ENCODE measurements at places on chromosomes 12 and 14.
A peak's percentile ranks its signal among the peaks of the same experiment; 100 is the strongest.

DNA sequence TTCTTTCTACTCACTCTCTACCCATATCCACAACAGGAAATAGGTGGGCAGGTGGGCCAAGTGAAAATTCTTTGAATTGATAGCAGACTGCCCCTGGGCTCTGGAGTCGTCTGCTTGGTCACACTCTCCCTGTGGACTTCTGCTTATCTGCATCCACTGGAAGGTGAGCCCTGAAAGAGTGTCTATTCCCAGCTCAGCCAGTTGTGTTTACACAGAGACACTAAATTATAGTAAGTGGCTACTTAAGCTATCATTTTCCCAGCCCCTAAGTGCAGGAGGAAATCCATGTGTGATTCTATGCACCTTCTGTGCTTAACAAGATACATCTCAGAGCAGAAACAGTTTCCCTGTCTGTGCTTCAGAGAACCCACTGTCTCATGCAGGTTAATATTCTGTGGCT, 338.4 kb downstream of the FUT8 start:
- DNase-seq = no peak

- DNase-seq = no peak
Measured at GRCh38 chr12:52250048-52250990, 17.3 kb downstream of the KRT7 start.

DNA sequence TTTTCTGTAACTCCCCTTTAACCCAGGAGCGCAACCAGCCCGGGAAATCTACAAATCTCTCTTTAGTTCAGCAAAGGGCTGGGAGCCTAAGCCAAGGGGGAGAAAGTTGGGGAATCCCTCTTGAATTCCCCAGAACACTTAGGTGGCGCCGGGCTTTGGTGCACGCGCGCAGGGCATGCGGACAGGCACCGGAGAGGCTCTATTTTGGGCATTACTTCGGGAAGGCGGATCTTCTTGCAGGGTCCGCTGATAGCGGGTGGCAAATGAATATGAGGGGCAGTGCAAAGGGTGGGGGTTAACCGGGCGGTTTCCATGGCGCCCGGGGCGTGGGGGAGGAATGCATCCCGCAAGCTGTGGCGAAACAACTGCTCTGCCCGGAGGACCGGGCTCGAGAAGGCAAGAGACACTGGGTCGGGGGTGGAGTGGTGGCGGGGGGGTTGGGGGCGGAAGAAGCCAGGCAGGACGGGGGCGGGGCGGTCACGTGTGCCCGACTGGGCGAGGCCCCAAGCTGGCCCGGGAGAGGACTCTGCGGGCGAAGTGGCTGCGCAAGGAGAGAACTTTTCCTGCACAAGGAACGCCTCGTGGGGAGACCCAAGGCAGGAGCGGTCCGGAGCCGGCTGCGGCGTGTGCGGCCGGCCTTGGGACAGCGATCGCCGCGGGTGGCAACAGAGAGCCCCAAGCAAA, at the start of gene FLVCR2:
FLVCR2 (plus strand) TSS at position 519 of the 684 bp plus-strand sequence. CDS start 353 bp downstream, outside the sequence.
- peak; percentile 53 for DNase-seq

DNA sequence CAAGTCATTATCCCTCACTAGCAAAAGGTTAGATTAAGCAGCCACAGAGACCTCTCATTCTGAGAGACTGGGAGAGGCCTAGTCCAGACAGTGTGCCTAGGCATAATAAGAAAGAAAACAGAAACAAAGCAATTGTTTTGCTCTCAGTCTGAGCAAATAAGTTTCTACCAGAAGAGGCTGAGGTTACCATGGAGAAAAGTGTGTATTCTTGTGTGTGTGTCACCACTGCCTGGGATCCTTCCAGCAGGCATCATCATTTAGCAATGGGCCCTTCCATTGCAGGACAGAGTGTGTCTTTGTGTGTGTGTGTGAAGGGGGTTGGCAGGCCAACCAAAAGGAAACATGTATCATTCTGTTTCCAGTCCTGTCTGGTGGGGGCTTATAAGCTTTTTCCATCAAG, 3.7 kb downstream of the EFS start:
- DNase-seq = no peak

DNA sequence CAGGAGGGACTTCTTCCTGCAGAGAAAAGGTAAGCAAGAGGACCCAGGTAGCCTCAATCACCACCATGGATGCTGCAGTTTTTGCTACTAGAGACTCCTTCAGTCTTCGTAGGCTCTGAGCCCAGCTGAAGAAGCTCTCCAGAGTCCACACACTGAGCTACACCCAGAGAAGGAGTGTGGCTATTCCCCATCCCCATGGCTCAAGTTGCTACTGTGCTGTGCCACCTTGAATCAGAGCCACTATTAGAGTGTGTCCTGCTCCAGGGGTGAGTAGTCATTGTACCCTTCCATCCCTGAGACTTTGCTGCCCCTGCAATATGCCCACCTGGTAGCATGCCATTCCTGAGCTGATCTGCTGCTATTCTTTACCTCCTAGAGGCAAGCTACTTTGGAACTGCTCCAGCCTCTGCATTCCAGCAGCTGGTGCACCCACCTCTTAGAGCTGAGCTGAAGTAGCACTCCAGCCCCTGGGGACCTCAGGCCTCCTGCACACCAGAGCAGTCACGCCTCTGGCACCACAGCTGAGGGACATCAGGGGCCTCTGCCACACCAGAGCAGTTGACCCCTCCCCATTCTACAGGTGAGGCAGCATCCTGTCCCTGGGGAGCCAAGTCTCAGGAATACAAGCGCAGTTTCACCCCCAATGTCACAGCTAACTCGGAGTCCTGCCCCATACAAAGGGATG, 213.0 kb downstream of the TRHDE start:
- DNase-seq = no peak

DNA sequence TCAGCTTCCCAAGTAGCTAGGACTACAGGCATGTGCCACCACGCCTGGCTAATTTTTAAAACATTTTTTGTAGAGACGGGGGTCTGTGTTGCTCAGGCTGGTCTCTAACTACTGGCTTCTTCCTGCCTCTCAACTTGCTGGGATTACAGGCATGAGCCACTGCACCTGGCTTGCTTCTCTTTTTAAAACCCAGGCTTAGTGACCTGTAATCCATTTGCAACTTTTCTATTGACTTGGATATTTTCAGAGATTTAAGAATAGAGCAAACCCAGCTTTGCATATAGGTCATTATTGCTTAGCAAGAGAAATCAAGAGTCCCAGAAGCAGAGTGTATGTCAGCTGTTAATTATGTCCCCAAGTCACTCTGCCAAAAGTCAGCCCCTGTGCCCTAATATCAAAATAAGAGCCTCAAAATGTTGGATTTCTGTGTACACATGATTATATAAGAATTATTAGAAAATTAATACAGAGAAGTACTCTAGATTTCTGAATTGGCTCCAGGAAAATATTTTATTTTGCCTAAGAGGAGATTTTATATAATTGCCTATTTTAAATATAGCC, 24.9 kb downstream of the TCP11L2 start:
- DNase-seq = no peak

DNA sequence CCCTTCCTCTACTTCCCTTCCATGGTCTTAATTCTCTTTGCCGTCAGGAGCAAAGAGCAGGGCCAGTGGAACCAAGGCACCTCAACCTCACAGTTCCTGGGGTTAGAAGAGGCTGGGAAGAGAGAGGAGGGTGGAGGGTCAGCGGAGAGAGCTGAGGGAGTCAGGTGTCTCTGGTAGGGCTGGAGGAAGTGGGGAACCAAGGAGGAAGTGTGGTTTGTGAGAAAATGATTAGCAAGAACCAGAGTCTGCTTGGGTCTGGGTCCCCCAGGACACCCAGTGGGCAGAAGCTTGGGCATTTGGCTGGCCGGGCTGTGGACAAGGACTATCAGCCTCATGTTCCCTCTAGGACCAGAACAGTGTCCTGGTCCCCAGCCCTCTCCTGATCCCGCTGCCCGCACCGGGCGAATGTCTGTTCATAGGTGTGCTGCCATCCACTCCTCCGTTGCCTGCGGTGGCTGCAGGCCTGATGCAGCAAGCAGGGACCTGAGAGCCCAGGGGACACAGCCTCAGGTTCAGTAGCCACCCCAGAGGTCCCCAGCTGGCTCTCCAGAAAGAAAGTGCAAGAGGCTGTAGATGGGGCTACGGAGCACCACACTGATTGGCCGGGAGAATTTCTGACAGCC, 2.3 kb downstream of the HOXC12 start:
- DNase-seq = no peak

DNA sequence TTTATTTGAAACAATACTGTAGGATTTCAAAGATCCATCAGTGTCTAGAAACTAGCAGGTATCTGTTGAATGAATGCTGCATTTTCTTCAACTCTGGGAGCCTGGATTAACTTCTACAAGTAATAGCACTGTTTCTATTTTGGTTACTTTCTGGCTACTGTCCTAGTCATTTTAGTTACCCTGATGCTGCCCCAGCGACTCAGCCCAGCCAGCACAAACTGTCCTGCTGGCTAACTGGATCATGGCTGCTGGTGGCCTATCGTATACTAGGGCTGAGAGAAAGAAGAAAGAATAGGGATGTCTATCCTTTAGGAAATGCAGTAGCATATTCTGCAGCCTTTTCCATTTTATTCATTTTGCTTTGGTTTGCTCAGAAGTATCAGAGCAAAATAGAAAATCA, 53.9 kb downstream of the NTN4 start:
- DNase-seq = no peak

- DNase-seq = no peak
Measured at GRCh38 chr12:55972042-55972441, 1.8 kb upstream of the RAB5B start.

DNA sequence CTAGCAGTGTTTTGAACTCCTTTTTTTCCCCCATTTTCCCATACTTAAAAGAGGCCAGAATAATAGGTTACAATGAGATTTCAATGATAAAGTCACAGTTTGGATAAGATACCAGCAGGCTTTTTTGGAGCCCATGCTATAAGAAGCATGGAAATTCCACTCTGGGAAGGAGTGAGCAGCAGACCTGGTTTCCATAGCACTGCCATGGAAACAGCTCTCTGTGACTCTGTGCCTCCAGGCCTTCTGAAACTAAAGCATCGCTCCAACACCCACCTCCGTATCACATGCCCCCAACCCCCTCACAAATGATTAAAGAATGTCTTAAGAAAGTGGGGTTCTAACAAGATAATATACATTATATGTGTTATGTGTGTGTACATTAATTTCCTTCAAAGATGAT, 165.0 kb downstream of the GRIN2B start:
- no peak for DNase-seq

GRCh38 chr12:16012117-16012516, 101.0 kb downstream of the DERA start:
- DNase-seq = no peak

- DNase-seq = no peak
Measured at GRCh38 chr14:21201732-21202462, 46.0 kb upstream of the OR5AU1 start.

DNA sequence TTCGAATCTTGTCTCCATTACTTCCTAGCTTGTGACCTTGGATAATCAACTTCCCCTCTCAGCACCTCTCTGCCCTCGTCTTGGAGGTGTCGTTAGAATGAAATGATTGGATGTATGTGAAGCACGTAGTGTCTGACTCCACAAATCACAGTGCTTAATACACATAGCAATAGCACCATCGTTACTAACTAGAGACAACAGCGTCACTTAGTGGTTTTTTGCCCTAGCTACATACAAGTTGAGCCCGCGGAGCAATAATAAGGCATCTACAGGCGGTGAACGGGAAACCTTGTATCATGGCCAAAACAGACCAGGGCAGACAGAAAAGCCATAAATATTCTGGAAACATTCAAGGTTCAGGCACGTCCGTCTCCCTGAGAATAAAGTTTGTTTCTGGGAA, 154.9 kb downstream of the ASCL4 start:
- DNase-seq = no peak

- no peak for DNase-seq
Measured at GRCh38 chr12:111250251-111250881, 118.5 kb downstream of the PHETA1 start.

DNA sequence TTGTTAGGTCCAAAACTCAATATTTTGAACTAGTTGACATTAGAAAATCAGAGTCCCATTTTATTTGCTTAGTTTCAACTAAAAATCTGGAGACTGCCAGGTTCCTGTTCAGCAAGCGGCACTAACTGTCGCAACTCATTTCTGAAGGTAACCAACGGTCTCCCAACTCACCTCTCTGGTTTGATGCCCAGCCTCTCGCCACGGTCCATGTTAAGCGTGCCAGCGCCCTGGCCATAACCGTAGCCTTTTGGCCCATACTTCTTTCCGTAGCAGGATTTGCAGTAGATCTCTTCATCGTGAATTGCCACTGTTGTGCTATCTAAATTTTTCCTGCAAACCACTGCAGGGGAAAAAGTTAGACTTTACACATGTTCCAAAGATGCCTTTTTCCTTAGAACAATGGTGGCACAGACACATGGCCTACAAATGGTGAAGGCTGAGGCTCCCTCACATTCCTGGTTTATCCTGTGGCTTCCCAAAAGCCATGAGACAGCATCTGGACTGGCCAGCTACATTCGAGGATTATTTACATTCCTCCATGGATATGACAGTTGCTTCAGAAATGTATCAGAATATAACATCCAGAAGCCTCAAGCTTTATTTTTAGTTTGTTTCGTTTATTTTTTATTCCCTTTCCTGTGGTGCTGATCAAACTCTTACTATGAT, 15.7 kb downstream of the CSRP2 start:
- no peak for DNase-seq

DNA sequence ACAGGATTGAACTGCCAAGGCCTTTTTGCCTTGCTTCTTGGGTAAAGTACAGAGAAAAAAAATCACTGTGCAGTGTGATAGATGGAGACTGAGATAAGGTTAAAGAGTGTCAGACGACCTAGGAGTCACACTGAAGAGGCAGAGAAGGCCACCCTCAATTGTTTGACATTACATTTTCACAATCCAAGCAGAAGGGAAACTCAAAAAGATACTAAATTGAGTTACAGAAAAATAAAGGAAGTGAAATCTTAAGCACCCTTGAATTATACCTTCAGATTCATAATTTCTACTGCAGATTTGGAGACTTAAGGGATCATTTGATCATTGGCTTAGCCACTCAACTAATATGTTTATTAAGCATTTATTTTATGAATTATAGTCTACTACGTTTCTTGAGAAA, 97.1 kb downstream of the MYF5 start:
- no peak for DNase-seq

GRCh38 chr14:63388766-63389431, 70.2 kb upstream of the GPHB5 start:
- DNase-seq = peak; percentile 33

GRCh38 chr12:91119089-91119488, 7.8 kb upstream of the LUM start:
- DNase-seq = no peak

Data from activated T-helper 9 cell treated with anti-CD3 and anti-CD28 coated beads, Interleukin-2, amount 50 U/mL, for 16 hours (primary cell).